CD4-positive, alpha-beta T cell treated with Interleukin-1 beta for 1 hour (primary cell): ENCODE measurements at places on chromosomes 13 and 19.

DNA sequence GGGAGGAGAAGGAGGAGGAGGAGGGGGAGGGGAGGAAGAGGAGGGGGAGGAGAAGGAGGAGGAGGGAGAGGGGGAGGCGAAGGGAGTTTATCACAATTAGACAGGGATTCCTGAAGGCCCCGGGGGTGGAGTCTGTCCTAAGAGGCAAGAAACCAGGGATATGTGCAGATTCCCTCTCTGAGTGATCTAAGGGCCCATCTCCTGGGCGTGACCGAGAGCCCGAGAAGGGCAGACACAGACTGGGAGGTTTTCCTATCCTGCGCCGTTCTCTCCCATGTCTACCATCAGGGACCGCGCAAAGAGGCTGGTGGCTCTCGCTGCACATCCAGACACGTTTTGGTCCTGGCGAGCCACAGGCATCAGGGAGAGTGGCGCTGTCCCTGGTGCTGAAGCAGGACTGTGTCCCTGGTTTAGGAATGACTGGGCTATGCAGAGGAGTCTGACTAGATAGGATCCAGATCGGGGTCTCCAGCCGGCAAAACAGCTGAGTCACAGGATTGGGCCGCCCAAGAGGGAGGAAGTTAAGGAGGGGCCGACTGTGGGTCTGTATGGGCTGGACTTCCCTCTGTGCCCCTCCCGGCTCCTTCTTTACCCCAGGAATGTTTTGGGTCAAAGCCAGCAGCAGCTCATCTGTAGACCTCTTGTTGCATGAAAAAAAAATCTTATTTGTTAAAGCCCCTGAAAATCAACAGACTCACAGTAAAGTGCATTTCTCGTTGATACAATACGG is 17.9 kb upstream of the ZNF175 start:
- DNase-seq = peak; percentile 20

DNA sequence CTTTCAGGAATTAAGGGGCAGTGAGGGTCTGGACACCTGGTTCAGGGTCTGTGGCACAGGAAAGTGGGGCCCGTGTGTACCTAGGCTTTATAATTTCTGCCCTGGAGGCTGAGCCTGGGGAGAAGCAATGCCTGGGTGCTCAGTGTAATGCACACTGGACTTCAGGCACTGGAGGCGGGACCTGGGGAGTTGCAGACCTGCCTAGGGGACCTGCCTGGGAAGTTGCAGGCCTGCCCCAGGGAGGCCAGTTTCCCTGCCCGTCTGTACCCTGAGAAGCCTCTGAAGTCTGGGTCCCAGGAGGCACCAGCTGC is 2.5 kb upstream of the TMEM59L start:
- no peak for DNase-seq

DNA sequence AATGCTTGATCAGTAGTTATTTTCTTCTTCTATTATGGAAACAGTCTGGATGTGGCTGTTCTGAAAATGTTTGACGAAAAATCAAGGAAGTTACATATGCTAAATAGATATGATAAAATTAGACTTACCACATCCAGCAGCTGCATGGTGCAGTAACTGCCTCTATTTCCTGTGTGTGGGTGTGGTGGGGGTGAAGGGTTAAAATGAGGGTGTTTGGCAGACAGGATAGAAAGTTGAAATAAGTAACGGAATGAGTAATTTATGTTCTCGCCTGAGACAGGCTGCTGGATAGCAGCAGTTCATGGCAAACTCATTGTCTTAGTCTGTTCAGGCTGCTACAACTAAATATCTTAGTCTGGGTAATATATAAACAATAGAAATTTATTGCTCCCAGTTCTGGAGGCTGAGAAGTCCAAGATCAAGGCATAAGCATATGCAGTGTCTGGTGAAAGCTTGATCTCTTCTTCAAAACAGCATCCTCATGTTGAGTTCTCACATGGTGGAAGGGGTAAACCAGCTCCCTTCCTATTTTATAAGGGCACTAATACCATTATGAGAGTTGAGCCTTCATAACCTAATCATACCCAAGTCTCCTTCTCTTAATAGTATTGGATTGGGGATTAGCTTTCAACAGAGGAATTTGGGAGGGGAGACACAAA is 1248.9 kb downstream of the SLITRK5 start:
- DNase-seq = peak; percentile 7

- DNase-seq = no peak
Measured at GRCh38 chr13:50513300-50513877, 330.1 kb downstream of the DLEU7 start.

DNA sequence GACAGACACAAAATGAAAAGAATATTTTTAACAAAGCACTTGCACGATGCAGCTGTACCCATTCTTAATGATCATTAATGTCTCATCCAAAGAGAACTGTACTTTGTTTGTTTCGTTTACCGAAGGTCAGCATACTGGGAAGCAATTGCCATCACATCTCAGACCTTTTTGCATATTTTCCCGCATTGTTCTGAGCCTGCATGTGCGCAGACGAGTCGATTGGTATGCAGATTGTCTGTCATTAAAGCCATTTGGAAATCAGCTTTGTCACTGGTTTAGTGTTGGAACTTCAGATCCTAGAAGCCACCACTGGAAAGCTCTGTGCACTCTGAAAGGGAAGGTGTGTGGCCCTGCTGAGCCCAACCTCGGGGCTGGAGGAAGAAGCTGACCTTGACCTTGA is 15.6 kb downstream of the SPACA7 start:
- DNase-seq = no peak

GRCh38 chr13:98096059-98096458 is 46.8 kb upstream of the FARP1 start:
- no peak for DNase-seq

DNA sequence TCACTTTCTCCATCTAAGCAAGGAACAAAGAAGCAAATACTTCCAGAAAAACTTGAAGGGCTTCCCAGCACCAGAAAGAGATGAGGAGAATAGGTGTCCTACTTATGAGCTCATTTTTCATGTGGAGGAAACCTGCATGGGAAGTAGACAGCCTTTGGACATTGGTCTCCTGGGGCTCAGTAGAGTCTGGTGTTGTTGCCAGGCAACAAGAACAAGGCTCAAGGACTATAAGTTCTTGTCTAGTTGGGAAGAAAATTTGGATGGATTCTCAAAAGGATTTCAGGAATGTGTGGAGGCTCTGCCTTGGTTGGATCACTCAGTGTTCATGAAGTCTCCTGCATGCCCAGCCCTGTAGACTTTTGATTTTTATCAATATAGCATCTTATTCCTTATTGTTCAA is 84.5 kb downstream of the MBNL2 start:
- no peak for DNase-seq

DNA sequence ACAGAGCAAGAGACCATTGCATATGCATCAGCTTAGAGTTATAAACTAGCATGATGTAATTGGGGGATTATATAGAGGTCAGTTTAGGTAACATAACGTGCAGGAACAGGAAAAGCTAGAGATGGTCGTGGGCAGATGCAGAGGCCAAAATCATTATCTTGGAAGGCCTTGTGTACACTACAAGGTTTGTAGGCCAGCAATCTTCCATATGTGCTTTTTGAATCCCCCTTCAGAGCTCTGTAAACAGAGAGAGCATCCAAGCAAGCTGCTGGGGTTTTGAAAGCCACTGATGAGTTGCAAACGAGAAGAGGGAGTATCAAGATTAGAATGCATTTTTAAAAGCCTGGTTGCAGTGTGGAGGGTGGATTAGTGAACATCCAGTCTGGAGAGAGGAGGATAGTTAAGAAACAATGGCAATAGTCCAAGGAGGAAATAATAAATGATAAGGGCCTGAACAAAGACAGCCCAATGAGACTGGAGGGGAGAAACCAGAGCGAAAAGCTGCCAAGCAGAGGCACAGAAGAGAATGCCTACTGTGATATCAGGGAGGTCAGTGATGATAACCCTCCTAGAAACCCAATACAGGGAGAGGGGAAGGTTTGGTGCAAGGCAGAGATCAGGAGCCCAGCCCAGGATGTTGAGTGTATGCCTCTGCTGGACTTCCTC is 109.6 kb downstream of the ZAR1L start:
- DNase-seq = no peak

DNA sequence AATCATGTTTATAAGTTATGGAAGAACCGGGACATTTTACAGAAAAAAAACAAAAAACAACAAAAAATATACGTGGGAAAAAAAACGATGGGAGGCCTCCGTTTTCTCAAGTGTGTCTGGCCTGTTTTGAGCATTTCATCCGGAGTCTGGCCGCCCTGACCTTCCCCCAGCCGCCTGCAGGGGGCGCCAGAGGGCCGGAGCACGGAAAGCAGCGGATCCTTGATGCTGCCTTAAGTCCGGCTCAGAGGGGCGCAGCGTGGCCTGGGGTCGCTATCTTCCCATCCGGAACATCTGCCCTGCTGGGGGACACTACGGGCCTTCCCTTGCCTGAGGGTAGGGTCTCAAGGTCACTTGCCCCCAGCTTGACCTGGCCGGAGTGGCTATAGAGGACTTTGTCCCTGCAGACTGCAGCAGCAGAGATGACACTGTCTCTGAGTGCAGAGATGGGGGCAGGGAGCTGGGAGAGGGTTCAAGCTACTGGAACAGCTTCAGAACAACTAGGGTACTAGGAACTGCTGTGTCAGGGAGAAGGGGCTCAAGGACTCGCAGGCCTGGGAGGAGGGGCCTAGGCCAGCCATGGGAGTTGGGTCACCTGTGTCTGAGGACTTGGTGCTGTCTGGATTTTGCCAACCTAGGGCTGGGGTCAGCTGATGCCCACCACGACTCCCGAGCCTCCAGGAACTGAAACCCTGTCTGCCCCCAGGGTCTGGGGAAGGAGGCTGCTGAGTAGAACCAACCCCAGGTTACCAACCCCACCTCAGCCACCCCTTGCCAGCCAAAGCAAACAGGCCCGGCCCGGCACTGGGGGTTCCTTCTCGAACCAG is 1.8 kb upstream of the APOE start:
- peak; percentile 71 for DNase-seq

DNA sequence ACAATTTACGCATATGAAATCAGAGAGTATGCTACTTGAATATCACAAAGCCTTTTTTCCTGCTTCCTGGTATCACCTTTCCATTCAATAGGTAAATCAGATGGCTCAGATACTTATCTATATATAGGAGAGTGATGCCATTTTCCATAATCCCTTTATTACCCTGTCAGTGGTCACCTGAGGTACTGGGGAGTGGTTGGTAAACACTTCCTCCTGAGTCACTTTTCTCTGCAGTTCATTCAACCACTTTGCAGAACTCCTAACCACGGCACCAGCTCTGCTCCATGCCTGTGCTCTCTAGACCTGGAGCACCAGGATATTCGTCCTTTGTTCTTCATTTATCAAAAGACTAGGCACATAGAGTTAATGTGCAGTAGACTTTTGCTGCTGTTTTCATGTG is 748.5 kb upstream of the KLHL1 start:
- DNase-seq = no peak

GRCh38 chr13:107088061-107088460 is 520.1 kb upstream of the ARGLU1 start:
- no peak for DNase-seq

DNA sequence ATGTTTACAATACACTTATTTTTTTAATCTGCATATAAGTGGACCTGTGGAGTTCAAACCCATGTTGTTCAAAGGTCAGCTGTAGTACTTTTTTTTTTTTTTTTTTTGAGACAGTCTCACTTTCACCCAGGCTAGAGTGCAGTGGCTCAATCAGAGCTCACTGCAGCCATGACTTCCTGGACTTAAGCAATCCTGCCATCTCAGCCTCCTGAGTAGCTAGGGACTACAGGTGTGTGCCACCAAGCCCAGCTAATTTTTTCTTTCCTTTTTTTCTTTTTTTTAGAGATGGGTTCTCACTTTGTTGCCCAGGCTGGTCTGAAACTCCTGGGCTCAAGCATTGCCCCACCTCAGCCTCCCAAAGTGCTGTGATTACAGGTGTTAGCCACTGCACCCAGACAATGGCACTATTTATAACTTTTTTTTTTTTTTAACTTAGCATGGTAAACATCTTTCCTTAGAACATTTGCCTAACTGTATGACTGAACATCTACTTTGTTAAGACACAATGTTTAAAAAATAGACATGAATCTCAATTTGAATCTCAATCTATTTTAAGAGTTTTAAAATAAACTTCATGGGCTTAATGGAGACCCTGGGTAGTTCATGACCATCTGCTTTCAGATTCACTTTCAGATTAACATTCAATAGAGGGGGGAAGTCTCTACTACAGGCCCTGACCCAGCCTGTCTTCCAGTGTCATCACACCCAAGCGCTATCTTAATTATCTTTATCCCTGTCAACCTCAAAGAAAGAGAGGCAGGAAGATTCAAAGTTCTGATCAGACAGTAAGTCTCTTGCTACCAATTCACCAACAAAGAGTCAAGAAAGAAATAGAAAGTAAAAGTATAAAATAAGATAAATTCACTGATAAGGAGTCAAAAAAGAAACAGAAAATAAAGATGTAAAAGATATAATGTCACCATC is 97.7 kb upstream of the DOCK9 start:
- DNase-seq = no peak
